Stimulated activated CD8-positive, alpha-beta memory T cell treated with anti-CD3 and anti-CD28 coated beads, Interleukin-15, amount 100 ng/mL, for 48 hours (primary cell): ENCODE measurements at places on chromosomes 11 and 22.

DNA sequence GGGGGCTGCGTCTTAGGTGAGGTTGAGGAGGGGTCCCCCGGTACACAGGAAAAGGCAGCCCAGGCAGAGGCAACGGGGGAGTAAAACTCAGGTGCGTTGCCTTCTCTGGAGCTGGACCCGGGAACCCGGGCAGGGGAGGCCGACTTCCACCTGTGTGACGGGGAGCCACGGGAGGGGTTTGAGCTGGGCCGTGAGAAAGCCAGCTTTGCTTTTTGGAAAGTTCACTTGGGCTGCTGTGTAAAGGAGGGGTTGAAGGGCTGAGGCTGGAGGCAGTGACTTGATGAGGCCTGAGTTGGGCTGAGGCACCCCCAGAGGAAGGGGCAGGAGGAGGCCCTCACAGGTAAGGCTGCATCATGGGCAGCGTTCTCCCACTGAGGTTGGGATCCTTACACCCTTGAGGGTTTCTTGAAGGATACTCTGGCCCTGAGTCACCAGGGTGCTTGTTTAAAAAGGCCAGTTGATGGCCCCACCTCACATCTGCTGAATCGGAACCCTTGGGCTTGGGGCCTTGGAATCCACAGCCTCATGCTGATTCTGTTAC, 47.2 kb downstream of the CHRDL2 start:
- DNase-seq = no peak

DNA sequence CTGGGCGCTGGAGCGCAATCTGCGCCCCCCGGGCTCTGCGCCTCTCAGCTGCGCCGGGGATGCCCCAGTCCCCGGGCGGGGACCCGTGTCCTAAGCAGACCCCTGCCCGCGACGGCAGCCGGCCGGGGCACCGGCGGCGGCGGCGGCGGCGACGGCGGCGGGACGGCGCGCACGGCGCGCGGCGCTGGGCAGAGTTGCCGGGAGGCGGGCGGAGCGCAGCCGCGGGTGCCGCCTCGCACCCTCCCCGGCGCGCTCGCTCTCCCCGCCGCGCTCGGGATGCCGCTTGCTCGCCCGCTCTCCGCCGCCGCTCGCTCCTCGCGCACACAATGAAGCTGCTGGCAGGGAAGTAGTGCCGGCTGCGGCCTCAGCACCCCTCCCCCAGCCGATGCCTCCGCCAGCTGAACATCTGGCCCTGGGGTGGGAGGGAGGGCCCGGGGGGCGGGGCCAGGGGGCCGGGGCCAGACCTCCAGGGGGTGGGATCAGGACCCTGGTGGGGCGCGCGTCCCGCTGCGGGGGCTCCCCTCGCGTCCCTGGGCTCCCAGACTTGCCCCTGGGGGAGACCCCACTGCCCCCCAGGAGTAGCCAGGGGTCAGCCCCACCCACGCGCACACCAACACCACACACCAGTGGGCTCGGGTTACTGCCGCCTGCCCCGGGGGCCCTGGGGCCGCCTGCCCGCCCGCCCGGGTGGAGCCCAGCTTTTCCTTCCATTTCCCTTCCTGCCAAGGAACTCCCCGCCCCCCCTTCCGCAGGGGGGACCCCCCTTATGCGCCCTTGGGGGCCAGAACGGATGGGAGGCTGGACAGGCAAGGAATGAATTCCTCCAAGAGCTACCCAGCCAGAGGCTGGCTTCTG, at the start of gene RCOR2:
Gene RCOR2, minus strand, starts transcription at position 328 of the 855 bp plus-strand sequence. CDS start 708 bp downstream, outside the sequence.
- peak; percentile 48 for DNase-seq

DNA sequence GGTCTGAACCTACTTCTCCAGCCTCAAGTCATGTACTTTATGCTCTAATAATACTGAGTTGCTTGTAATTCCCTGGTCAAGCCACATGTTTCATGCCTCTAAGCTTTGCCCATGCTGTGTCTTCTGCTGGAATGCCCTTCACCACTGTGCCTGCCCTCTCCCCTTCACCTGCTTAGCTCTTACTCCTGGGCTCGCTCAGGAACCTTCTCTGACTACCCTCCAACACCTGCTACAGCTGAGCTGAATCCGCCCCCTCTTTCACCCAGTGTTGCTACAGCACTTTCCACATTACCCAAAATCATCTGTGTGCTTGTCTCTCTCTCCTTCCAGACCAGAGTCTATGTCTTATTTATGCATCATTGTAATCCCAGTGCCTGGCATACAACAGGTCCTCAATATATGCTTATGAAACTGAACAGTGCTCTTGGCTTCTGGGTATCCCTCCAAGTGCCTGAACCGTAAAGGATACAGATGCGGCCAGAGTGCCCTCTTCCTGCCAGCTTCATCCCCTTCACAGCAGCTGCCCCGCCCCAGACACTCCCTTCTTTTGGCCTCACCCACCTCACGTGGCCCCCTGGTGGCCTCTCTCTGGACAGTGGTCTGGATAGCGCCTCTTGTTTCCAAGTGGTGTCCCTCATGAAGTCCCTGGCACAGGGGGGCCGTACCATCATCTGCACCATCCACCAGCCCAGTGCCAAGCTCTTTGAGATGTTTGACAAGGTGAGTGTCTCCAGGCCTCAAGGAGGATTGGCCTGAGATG, 7.1 kb downstream of the ABCG4 start:
- DNase-seq = no peak

DNA sequence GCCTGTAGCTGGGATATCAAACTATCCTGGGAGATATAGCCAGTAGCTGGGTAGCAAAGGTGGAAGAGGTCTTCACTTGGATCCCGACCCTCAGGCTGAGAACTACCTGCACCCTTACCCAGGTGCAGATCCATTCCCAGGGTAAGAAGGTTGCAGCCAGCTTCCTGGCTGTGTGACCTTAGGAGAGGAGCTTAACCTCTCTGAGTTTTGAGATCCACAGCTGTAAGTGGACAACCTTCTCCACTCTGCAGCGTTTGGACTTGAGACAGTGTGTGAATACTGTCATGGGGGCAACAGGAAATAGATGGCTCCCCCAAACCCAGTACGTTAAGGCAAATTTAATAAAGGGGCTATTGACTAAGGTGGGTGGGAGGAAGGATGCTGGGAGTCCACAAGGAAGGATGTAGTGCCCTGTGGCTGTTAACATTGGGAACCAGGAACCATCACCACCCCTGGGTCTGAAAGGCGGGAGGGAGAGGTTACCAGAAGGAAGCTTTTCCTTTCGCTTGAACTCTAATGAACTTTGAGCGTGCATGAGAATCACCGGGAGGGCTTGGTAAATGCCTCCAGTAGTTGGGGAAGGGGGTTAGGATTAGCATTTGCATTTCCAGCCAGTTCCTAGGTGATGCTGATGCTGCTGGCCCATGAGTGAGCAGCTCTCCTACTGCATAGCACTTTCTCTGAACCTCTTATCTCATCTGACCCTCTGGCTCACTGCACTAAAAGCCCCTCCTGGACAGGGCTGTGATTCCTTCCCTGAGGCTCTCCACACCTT, 24.4 kb downstream of the SGSM1 start:
- no peak for DNase-seq

GRCh38 chr11:128455766-128456165, 131.6 kb downstream of the ETS1 start:
- DNase-seq = no peak

GRCh38 chr11:32259641-32260081, 168.8 kb downstream of the RCN1 start:
- no peak for DNase-seq

DNA sequence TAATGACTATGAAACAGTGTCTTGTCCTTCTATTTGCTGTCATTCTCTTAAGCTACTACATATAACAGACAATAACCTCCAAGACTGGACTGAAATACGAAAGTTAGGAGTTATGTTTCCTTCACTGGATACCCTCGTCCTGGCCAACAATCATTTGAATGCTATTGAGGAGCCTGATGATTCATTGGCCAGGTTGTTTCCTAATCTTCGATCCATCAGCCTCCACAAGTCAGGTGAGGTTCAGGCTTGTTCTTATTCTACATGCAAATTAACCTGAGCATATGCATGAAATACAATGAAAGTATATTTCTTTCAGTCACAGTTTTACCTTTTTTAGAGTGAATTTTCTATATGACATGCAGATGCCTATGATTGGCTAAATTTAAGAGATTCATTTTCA, 31.2 kb downstream of the TBCEL start:
- DNase-seq = no peak

- DNase-seq = no peak
These were observed 115.0 kb downstream of the PHF21B start for GRCh38 chr22:44894782-44895181.

DNA sequence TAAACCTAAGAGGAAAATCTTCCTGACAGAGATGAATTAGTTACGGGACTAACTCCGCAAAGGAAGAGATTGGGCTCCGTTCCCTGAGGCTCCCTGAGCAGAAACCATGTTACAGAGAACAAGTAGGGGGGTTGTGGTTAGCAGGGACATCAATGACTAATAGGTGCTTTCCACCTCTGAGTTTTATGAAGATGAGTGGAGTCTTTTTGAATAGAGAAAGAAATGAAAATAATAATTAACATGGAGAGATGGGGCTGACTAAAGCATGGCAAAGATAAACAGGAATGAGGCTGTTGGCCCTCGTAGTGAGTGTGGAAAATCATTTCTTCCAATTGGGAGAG, 47.5 kb upstream of the PICALM start:
- no peak for DNase-seq

DNA sequence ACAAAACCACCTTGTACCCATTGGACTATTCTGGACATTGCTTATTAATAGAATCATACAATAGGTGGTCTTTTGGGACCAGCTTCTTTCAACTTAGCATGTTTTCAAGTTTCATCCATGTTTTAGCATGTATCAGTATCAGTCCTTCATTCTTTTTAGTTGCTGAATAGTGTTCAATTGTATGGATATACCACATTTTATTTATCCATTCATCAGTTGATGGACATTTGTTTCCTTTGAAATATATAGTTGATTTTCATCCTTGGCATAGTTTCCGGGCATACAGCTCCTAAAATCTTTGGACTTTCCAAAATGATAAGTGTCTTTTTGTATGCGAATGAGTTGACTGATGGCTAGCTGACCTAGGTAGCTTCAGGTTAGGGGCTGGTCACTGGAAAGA, 12.2 kb downstream of the PPP6R3 start:
- DNase-seq = no peak

GRCh38 chr11:7196396-7197146, 55.1 kb upstream of the SYT9 start:
- no peak for DNase-seq

- DNase-seq = no peak
These were observed 3.2 kb upstream of the TTLL8 start for GRCh38 chr22:50061141-50061823.

DNA sequence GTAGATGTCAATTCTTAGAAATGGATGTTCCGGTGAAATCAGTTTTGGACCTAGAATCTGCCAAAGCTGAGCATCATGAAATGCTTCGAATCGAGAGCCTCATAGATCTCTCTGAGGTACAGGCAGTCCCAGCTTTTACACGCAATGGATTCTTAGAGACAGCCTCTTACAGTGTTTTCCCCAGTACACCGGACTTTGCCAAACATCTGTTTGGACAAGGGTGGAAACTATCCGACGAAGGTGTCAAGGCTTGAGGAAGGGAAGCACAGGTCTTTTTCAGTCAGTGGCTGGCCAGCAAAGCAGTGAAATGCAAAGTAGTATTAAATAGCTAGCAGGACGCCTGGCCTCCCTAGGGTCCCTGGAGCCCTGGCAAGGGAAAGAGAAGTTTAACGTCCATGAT, 4.9 kb downstream of the GRK3 start:
- DNase-seq = no peak

DNA sequence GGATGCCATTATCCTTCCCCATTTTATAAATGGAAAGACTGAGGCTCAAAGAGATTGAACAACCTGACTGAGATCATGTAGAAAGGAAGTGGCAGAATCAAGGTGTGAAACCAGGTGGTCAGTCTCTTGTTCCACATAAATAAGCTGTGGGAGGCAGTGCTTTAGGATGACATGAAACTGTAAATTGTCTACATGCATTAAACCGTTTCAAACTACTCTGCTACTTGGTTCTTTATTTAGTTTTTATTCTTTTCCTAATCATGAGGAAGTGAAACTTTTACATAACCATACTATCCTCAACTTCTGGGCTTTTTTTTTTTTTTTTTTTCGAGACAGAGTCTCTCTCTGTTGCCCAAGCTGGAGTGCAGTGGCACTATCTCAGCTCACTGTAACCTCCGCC, 34.9 kb downstream of the CADM1 start:
- no peak for DNase-seq

DNA sequence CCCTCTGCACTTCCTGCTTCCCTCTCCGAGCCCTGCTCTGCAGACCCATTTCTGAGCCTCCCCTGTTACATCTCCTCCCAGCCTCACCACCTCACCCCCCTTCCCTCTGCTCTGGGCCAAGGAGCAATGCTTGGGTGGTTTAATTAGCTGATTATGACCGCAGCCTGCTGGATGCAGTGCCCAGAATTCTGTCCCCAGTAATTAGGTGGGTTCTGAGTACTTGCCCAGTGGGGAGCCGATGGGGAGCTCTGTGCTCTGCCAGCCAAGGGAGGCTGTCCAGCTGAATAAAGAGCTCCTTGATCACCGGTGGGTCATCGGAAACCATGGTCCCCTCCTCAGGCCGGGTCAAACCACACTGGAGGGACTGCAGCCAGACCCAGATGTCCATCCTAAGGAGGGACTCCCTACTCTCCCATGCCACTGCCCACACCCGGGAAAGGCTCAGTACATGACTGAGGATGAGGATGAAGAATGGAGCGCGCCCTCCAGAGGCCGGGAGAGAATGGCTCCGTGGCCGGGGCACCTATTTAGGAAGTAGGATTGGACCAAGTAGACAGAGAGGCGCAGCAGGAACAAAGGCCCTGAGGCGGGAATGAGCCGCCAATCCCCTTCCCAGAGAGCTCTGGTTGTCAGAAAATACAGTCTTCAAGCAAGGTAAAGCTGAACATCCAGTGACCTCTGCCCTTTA, 9.1 kb downstream of the ARRB1 start:
- no peak for DNase-seq

DNA sequence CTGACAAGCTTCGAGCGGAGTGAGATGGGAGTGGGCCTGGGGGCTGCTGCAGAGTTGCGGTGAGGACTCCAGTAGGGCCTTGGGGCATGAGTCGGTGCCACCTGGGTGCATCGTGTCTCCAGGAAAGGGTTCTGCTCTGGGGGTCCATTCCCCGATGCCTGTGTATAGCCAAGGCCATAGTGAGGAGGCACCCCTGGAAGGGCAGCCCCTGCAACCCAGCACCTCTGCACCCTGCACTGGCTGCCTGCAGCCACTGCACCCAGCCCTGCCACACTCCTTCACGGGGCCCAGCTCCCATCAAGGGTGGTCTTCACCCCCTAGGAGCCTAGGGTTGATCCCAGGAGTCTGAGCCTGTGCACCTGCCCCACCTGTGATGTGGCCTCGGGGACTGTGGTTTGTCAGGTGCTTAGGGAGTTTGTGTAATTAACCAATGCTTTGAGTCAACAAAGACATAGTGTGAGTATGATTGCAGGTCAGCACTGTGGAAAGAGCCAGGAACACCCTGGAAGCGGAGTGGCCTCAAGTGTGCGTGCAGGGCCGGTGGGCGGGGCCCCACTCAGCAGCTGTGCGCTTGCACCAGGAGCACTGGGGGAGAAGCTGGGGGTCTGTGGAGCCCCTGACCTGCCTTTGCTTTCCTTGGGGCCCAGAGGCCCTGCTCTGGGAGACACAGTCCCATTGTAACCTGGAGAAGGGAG, 1299.3 kb downstream of the BRD1 start:
- no peak for DNase-seq

DNA sequence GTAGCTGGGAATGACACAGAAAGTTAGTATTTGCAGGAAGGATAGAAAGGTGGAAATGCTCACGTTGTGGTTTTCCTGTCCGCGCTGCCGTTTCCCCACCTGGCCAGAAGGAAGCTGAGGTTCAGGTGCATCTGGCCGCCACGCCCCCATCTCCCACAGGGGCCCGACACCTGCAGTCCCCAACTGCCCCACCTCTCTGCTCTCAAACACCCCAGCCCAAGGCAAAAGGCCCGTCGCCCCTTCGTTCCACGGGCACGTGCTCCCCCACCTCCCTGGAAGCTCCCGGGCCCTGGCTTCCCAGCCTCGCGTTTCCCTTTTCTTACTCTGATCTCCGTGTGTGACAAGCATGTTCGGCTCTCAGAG, 985.1 kb downstream of the BRD1 start:
- no peak for DNase-seq
